ENCODE measurements at places on chromosomes 1 and 21. TPM values are rescaled to one million over a fixed set of nuclear protein-coding genes. Genes with fewer than 3 reads are reported as not detected.

The LCA5L gene
- total RNA-seq = 3.0 TPM

The ATG4C gene
- total RNA-seq = 14.0 TPM

The GBP7 gene
- not detected for total RNA-seq

The ZNF281 gene
- 18.2 TPM for total RNA-seq

The SPRR4 gene
- total RNA-seq = not detected

The ATP1A4 gene
- total RNA-seq = 1.1 TPM

The SLC2A5 gene
- total RNA-seq = 1.7 TPM

The SETSIP gene
- not detected for total RNA-seq

DNA sequence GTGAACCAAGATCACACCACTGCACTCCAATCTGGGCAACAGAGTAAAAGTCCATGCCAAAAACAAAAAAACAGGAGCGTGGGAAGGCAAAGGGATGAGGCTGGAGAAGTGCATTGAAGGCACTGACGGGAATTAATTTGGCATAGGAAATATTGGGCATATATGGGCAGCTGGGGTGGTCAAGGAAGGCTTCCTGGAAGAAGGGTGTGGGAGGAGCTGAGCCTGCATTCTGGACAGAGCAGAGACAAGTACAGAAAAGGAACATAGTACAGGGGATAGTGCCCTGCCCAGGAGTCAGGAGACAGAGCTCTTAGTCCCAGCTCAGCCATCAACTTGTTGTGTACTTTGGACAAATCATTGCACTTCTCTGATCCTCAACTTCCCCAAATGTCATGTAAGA lies 11.7 kb downstream of the SDC3 start:
- DNase-seq = no peak
- no peaks in the 10 kb centered on the region for H3K27me3 ChIP-seq
- no peak overlapping the region for H3K4me3 ChIP-seq
- H3K36me3 ChIP-seq = no peaks in the 10 kb centered on the region

DNA sequence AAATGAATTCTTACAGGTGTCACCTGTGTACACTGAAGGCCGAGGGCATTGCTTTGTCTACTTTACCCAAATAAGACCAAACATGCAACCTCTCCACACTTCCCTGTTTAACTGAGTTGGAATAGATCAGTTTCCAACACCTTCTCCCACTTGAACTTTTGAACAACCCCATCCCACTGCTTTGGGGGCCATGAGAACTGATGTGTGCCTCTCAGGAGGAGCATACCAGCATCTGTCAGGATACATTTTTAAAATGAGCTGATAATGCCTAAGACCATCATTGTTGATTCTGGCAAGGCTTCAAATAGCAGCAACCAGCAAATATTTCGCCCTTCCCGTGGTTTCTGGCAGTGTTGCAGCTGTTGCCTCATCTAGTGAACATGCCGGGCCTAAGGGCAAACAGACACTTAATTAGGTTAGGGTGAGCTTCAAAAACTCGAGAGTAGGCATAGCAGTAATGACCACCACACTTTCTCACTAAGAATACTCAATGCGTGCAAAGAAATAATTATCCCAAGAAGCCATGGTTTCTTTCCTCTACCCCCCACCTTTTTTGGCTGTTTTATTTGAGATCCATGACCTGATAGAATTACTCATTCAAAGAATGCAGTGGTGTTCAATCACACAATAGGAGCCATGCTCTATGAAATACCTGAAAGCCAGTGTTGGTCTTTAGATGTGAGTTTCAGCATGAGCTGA lies 63.7 kb downstream of the MAP10 start:
- no peaks in the 10 kb centered on the region for H3K36me3 ChIP-seq
- H3K4me1 ChIP-seq = peaks cover 3% of the 10 kb centered on the region
- H3K27ac ChIP-seq = no peak overlapping the region
- DNase-seq = no peak
- no peaks in the 10 kb centered on the region for H3K27me3 ChIP-seq
- H3K4me3 ChIP-seq = no peak overlapping the region

GRCh38 chr1:3881193-3881480 lies 18.9 kb downstream of the C1orf174 start:
- peaks cover 45% of the 10 kb centered on the region for H3K36me3 ChIP-seq
- no peaks in the 10 kb centered on the region for H3K27me3 ChIP-seq
- peak; percentile 35 for DNase-seq
- no peak overlapping the region for H3K4me3 ChIP-seq

DNA sequence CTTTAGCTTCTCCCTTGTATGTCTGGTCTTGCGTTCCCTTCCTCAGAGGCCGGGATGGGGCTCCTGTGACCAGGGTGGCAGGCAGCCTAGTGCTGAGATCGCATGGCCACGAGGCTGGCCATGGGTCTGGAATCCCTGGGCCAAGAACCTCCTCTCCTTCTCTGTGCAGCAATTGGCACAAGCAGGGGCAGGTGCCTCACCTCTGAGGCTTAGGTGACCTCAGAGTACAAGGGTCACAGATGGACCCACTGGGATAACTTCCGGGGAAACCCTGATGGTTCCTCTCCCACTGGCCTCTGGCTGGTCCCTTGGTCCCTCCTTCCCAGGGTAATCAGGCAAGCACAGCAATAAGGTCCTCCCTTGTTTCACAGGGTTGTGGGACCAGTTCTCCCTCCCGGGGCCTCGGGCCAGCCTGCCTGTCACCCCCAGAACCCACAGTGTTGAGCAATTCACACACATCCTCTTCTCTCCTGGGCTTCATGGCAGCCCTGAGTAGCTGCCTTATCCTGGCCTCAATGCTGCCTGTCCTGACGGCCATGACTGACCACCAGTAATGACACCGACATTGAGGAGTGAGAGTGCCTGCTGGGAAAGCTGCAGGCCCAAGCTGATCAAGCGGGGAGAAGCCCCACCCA lies 38.6 kb downstream of the BMP8A start:
- H3K4me3 ChIP-seq = no peak overlapping the region
- H3K36me3 ChIP-seq = peaks cover 61% of the 10 kb centered on the region
- H3K27ac ChIP-seq = no peak overlapping the region
- no peaks in the 10 kb centered on the region for H3K27me3 ChIP-seq

- H3K27ac ChIP-seq = no peak overlapping the region
- no peak for DNase-seq
- H3K4me3 ChIP-seq = no peak overlapping the region
- no peaks in the 10 kb centered on the region for H3K27me3 ChIP-seq
Observed at GRCh38 chr1:162220009-162220539, 150.6 kb downstream of the NOS1AP start.

DNA sequence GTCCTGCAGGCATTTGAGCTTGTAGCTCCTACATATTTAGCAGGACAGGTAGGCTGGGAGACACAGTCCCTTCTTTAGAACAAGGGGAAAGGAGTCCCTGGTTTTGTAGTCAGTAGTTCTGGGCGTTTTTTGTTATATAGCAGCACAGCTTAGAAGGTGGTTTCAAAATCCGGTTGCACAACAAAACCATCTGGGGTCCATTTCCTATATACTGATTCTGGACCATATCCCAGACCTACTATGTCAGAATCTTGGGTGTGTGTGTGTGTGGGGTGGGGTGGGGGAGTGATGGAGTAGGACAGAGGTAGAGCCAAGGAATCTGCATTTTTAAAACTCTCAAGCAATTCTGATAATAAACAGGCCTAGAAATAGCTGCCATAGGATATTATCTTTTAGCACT lies 21.6 kb downstream of the METTL13 start:
- DNase-seq = no peak
- H3K27ac ChIP-seq = no peak overlapping the region
- H3K27me3 ChIP-seq = no peaks in the 10 kb centered on the region
- H3K4me3 ChIP-seq = no peak overlapping the region
- H3K36me3 ChIP-seq = peaks cover 15% of the 10 kb centered on the region
- peaks cover 3% of the 10 kb centered on the region for H3K4me1 ChIP-seq

- H3K4me1 ChIP-seq = peaks cover 17% of the 10 kb centered on the region
- H3K4me3 ChIP-seq = no peak overlapping the region
- no peak for DNase-seq
Observed at GRCh38 chr21:25970254-25970930, 200.2 kb downstream of the APP start.

DNA sequence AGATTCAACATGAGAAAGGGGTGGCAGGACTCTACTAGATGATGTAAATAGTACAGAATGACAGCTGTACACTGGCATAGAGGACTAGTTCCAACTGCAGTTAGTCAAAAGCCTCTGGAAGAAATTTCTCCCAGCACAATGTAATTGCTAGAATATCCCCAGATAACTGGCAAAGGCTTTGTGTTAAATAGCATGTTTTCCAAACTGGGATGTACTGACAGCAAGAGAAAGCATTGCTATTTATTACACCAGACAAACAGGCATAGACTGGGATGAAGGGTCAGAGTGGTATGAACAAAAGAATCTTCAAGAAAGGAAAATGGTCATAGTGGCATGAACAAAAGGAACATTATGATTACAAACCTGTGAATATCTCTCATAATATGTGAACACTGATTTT lies 115.9 kb upstream of the CXADR start:
- H3K4me3 ChIP-seq = no peak overlapping the region
- no peaks in the 10 kb centered on the region for H3K36me3 ChIP-seq
- H3K4me1 ChIP-seq = no peaks in the 10 kb centered on the region
- no peak overlapping the region for H3K27ac ChIP-seq
- DNase-seq = no peak

- peaks cover 12% of the 10 kb centered on the region for H3K4me1 ChIP-seq
- H3K36me3 ChIP-seq = no peaks in the 10 kb centered on the region
- H3K27ac ChIP-seq = no peak overlapping the region
- no peak overlapping the region for H3K4me3 ChIP-seq
- no peaks in the 10 kb centered on the region for H3K27me3 ChIP-seq
Observed at GRCh38 chr1:95004013-95004412, 68.7 kb downstream of the ALG14 start.

GRCh38 chr1:234643111-234643849 lies 33.3 kb upstream of the IRF2BP2 start:
- peak overlapping the region; percentile 51 for H3K27ac ChIP-seq
- peak; percentile 74 for DNase-seq
- H3K27me3 ChIP-seq = no peaks in the 10 kb centered on the region
- H3K36me3 ChIP-seq = no peaks in the 10 kb centered on the region

GRCh38 chr1:65119951-65120350 lies 28.1 kb upstream of the AK4 start:
- no peaks in the 10 kb centered on the region for H3K27me3 ChIP-seq
- no peaks in the 10 kb centered on the region for H3K4me1 ChIP-seq
- H3K36me3 ChIP-seq = no peaks in the 10 kb centered on the region
- no peak for DNase-seq
- no peak overlapping the region for H3K4me3 ChIP-seq

GRCh38 chr1:1285611-1286311 lies 5.5 kb downstream of the SCNN1D start:
- no peaks in the 10 kb centered on the region for H3K36me3 ChIP-seq
- DNase-seq = peak; percentile 42
- H3K4me1 ChIP-seq = peaks cover 5% of the 10 kb centered on the region
- H3K27ac ChIP-seq = no peak overlapping the region

- H3K4me3 ChIP-seq = no peak overlapping the region
- H3K4me1 ChIP-seq = peaks cover 32% of the 10 kb centered on the region
- no peak overlapping the region for H3K27ac ChIP-seq
Observed at GRCh38 chr1:112448904-112449629, 53.1 kb downstream of the CTTNBP2NL start.

GRCh38 chr21:17466166-17466565 lies 46.7 kb upstream of the CXADR start:
- H3K36me3 ChIP-seq = no peaks in the 10 kb centered on the region
- no peak overlapping the region for H3K27ac ChIP-seq
- H3K27me3 ChIP-seq = no peaks in the 10 kb centered on the region
- DNase-seq = no peak
- peaks cover 6% of the 10 kb centered on the region for H3K4me1 ChIP-seq

- H3K36me3 ChIP-seq = peaks cover 31% of the 10 kb centered on the region
- no peak overlapping the region for H3K27ac ChIP-seq
- H3K4me3 ChIP-seq = no peak overlapping the region
- no peaks in the 10 kb centered on the region for H3K27me3 ChIP-seq
- DNase-seq = no peak
- H3K4me1 ChIP-seq = peaks cover 17% of the 10 kb centered on the region
Observed at GRCh38 chr1:111690306-111690617, 48.9 kb downstream of the INKA2 start.

DNA sequence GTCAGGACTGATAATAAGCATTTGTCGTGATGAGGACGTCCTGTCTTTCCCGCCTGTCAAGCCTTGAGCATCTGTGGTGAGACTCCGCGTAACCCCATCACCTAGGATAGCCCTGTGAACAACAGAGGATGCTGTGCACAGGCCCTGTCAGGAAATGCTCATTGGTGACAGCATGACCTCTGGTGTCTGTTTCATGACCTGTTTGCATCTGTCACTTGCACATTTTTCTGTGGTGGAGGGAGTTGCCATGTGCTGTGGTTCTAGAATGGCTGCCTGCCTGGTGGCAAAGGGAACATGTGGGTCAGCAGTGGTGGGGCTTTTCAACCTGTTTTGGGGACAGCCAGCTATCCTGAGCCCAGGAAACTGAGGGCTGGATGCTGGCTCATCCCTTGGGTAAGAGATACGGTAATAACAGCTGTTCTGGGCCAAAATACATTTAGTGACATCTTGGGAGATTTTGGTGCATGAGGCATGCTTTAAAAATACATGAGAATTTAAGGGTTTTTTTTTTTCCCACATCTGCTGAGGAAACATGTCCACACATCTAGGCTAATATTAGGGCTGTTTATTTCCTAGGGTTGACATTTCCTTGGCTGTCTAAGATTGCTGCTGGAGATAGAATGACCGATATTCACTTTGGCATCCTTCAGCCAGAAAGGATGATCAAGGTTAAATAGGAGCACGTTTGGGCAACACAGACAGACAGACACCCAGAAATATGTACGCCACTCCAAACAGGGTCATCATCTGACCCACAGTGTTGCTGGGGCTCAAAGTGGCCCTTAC lies 52.9 kb downstream of the KCNC4 start:
- H3K36me3 ChIP-seq = no peaks in the 10 kb centered on the region
- H3K27me3 ChIP-seq = no peaks in the 10 kb centered on the region
- no peak overlapping the region for H3K4me3 ChIP-seq
- no peak for DNase-seq
- no peak overlapping the region for H3K27ac ChIP-seq
- H3K4me1 ChIP-seq = peaks cover 14% of the 10 kb centered on the region

- H3K36me3 ChIP-seq = no peaks in the 10 kb centered on the region
- H3K27ac ChIP-seq = no peak overlapping the region
- no peaks in the 10 kb centered on the region for H3K27me3 ChIP-seq
- H3K4me1 ChIP-seq = no peaks in the 10 kb centered on the region
- no peak overlapping the region for H3K4me3 ChIP-seq
Observed at GRCh38 chr1:82836973-82837680, 1036.4 kb downstream of the ADGRL2 start.

GRCh38 chr1:41955461-41956159 lies 36.9 kb upstream of the HIVEP3 start:
- no peak for DNase-seq
- no peak overlapping the region for H3K27ac ChIP-seq
- H3K4me3 ChIP-seq = no peak overlapping the region

DNA sequence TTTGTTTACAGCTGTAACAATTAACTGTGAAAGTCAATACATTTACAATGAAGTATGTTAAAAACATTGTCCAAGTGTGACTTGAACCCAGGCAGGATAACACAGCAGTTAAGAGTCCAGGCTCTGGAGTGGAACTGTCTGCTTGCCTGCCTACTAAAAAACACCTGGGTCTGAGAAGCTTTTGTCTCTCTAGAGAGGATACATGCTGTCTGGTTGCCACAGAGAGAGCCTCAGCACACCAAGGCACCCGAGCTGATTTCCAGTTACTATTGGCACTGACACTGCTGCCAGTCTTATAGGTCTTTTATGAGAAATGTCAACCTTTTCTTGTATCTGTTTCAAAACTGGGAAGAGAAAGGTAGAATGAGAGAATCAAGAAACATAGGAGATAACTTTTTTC lies 20.2 kb upstream of the RALGPS2 start:
- DNase-seq = no peak
- no peak overlapping the region for H3K27ac ChIP-seq
- H3K36me3 ChIP-seq = no peaks in the 10 kb centered on the region
- no peak overlapping the region for H3K4me3 ChIP-seq
- no peaks in the 10 kb centered on the region for H3K27me3 ChIP-seq

Measured in lower lobe of right lung (tissue), 2 donors.